ENCODE measurements at places on chromosomes 1 and 21. TPM values are rescaled to one million over a fixed set of nuclear protein-coding genes. Genes with fewer than 3 reads are reported as not detected.
A peak's percentile ranks its signal among the peaks of the same experiment; 100 is the strongest.

Gene ZFP69B
- 3.7 TPM for total RNA-seq

Gene MAP3K21
- total RNA-seq = 18.3 TPM

Gene ASCL5
- 0.38 TPM for total RNA-seq

Gene GJA9
- 0.48 TPM for total RNA-seq

Gene CHI3L1
- not detected for total RNA-seq

Gene OR10Z1
- not detected for total RNA-seq

Gene RNF186
- total RNA-seq = not detected

Gene TTC39A
- total RNA-seq = 10.4 TPM

Gene COA7
- 20.7 TPM for total RNA-seq

GRCh38 chr1:94398356-94398755, 19.8 kb upstream of the ABCD3 start:
- no peak for DNase-seq

DNA sequence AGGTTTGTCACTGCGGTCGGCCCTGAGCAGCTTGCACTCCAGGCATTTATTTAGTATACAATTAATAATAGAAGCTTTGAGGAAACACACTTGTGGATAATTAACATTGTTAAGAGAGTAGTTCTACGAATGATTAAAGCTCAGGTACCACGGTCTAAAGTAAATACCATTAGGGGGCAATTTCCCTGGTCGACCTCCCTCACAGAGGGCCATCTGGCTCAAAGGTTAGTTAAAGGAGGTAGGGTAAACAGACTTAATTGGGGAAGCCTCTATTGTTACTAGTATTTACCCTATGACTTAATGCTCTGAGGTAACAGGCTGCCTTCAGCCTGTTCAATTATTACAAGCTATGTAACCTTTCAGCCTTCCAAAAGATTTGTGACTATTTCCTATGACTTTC, 122.3 kb upstream of the SLC44A3 start:
- no peak for DNase-seq

DNA sequence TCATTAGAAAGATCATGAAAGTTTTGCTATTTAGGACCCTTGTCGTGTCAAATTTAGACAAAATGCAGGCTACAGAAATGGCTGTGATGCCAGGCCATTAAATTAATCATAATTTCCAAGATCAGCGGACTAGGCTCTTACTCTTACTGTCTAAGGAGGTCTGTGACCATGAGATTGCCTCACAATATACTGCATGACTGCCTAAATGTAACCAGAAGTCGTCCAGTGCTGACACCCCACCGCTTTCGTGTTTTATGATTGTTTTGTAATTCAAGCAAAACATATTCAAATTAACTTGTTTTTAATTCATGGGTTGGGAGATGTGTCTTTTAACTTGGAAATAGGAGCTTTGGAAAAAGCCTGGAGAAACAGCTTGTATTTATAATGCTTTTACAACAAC, 947.5 kb downstream of the BRINP3 start:
- DNase-seq = no peak

GRCh38 chr1:55773211-55773940, 558.2 kb upstream of the USP24 start:
- DNase-seq = no peak

DNA sequence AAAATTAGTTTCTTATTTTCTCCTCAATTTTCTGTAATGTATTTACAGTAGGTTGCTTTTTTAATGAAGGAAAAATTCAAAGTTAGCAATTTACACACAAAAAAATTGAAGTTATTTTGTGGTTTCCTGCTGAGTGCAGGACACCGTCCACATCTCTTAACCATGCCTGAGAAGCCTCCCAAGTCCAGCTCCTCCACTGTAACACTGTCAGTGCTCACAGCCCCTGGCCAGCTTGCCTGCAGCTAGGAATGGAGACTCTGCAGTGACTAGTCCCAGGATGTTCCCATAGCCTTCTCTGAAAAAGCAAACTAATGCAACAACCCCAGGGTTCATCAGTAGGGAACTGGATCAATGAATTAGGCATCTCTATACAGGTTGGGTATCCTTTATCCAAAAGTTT, 3.5 kb downstream of the A3GALT2 start:
- DNase-seq = no peak

DNA sequence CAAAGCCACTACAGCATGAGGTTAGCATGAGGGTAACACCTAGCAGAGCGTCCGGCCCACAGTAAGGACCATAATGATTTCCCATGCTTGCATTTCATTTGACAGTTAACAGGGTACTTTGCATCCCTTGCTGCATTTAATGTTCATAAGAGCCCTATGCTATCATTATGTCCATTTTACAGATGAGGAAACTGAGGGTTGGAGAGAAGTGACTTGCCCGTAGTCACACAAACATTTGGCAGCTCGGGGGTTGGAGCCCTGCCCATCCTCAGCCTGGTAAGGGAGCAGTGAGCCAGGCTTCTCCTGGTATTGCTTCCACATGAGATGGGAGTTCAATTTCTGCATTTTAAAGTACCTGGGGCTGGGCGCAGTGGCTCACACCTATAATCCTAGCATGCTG, 16.5 kb upstream of the EPHB2 start:
- no peak for DNase-seq

DNA sequence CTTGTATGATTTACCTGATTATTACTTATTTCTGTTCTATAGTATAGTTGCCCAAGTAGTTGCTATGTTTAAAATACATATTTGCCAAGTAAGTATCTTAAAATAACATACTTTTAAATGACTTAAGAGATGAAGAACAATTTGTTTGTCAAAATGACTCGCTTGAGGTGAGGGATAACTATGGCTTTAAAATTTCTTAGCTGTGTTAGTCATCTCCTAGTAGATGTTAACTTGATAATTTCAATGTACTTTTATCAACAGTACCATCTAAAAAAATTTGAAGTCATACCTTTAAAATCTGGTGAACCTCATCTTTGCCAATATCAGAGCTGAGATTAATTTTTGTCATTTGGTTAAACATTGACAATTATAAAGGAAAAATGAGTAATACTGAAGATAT, 37.7 kb downstream of the ODR4 start:
- DNase-seq = no peak

GRCh38 chr1:55316502-55316901, 101.3 kb upstream of the USP24 start:
- DNase-seq = no peak

- DNase-seq = no peak
Measured at GRCh38 chr1:54357967-54358366, 48.2 kb downstream of the SSBP3 start.

DNA sequence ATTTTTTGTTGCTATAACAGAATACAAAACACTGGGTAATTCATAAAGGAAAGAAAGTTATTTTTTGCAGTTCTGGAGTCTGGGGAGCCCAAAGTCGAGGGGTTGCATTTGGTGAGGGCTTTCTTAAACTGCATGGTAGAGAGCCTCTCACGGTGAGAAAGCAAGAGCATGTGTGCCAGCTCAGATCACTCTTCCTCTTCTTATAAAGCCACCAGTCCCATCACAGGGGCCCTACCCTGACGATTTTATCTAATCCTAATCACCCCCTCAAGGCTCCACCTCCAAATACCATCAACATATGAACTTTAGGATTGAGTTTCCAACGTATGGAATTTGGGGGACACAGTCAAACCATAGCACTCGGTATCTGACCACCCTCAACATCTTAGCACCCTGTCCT, 1.0 kb upstream of the STRIP1 start:
- DNase-seq = no peak

DNA sequence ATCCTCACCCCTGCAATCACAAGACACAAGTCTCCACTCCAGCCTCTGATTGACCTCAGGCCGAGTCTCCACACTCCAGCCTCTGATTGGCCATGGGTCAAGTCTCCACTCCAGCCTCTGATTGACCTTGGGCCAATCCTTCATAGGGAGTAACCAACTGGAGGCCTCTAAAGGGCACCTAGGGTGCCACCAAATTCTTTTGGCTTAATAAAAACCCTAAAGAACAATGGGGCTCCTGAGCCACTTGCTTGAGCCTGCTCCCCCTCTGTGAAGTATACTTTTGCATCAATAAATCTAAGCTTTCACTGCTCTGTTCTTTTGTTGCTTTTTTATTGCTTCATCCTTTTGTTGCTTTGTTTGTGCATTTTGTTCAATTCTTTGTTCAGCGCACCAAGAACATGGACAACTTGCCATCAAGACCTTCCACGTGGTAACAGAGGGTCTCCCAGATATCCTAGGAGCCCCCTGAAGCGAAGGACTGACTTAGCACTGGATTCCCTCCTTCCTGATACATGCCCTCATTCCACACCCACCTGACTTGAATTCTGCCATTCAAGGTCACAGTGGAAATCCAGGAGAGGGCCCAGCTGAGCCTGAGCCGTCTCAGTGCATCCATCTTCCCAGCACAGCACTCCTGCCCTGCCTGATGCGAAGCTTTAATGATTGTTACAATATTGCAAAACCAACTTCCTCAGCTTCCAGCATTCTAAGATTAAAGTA, 152.9 kb downstream of the NPHP4 start:
- no peak for DNase-seq

- peak; percentile 86 for DNase-seq
Measured at GRCh38 chr1:150613061-150613920, 16.1 kb downstream of the ENSA start.

GRCh38 chr1:67760030-67760821, 73.0 kb downstream of the GNG12 start:
- DNase-seq = peak; percentile 71

DNA sequence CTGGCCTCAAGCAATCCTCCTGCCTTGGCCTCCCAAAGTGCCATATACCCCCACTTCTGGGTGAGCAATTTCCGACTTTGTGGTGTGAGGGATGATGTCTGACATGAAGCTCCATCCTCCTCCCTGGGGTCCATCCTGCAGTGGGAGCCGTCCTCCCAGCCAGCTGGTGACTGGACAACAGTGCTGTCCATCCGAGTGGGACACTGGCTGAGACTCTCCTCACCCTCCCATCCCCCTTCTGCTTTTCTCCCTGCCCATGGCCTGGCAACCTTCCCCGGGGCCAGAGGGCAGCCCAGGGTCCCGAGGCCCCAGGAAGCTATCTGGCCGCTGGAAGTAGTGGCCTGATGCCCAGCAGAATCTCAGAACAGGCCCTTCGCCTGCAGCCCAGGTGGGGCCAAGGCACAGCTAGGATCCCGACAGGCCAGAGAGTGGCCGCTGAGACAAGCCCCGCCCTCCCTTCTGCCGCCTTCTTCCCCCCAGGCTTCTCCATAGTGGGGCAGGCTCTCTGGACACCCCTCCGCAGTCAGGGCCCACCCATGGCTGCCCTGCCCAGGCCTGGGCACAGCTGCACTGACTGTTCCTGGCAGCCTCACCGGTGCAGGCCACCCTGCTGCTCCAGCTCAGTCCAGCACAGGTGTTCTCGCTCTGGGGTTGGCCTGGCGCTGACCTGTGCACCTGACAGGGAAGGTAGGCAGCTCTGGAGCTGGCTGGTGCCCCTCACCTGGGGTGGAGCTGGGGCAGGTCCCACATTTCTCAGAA, 8.4 kb upstream of the FAAP20 start:
- no peak for DNase-seq

- peak; percentile 36 for DNase-seq
Measured at GRCh38 chr1:22163564-22163963, 20.7 kb upstream of the WNT4 start.

- DNase-seq = no peak
Measured at GRCh38 chr1:40884055-40884795, 22.1 kb upstream of the CITED4 start.

DNA sequence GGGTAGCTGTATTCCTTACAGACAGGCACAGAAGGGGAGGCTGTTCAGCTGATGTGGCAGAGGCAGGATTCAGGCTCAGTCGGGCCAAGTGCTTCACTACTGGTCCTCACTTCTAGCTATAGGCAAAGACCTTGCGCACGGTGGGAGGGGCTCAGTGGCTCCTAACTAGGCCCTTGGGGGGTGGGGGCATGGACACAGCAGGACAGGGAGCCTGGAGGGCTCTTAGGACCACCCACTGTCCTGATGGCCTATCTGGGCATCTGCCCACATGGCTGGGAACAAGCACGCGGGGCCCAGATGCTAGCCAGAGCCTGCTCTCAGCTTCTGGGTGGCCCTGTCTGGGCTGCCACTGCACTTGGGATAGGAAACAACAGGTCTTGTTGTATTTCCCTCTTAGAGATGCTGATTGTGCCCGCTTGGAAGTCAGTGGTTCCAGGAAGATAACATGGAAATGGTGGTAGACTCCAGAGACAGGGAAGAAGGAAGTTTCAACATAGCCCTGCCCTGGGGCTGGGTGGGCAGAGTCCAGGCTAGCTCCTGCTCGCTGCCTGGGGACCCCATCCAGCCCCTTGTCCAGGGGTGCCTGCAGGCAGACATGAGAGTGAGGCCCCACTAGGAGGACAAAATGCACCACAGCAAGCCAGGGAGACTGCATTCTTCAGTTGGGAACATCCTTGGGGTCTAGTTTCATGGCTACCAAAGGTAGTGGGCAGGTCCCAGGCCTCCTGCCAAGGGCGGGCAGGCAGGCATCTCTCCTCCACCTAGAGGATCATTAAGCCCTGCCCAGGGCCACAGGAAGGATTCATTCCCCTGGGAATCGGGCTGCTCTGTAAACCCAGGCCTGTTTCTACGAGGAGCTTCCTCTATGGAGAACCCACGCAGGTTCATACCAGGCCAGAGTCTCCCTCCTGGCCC, 102.5 kb downstream of the BCAR3 start:
- DNase-seq = peak; percentile 68

DNA sequence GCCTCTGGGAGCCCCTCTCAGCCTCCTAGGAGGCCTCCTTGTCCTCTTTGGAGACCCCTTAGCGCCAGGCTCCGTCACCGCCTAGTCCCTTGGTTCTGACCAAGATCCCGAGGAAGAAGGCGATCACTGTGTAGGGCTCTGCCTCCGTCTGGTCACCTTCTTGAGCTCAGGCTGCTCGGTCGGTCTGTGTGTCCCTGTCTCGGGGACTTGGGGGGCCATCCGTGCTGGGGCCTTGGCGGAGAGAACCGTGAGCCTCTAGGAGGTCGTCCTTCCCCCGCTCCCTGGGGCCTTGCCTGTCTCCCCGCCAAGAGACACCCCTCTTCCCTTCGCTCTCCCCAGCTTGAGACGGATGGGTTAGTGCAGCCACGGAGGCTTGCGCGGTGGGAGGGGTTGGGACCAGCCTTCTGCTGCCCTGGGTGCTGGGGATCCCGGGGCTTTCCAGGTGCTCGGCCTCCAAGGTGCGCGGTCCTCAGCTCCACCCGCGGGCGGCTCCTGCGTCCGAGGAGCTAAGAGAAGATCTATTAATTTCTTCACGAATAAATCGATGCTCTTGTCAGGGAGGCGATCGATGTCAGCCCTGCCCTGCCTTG, 701 bp upstream of the INSRR start:
- DNase-seq = peak; percentile 8

DNA sequence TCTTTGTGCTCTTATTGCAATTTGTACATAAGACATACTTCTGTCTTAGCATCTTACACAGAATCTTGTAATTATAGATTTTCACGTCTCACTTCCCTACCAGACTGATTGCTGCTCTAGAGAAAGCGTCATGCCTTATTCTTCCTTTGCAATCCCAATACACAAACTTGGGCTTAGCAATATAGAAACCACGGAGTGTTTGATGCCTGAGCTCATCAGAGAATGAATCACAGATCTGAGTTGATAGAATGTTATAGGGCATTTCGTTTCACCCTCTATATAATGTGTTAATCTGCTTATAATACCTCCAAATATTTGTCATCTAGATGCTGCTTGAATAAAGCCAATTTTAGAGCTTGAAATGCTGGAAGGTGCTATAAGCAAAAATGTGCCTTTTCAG, 6.6 kb downstream of the FMO1 start:
- DNase-seq = no peak

- DNase-seq = peak; percentile 86
Measured at GRCh38 chr1:153565529-153566374, at the start of gene S100A2. TSS of gene S100A2 (minus strand) at chr1:153565844. CDS start at chr1:153563877, 1,967 bp downstream.

- DNase-seq = no peak
Measured at GRCh38 chr1:164033782-164034181, 525.2 kb upstream of the PBX1 start.

GRCh38 chr1:214565310-214565709, 13.9 kb upstream of the PTPN14 start:
- DNase-seq = no peak

Measured in PC-9 (cell line).